ENCODE measurements at places on chromosomes 7 and 10.

GRCh38 chr7:151315038-151315655 lies 26.5 kb upstream of the NUB1 start:
- DNase-seq = peak; percentile 52

DNA sequence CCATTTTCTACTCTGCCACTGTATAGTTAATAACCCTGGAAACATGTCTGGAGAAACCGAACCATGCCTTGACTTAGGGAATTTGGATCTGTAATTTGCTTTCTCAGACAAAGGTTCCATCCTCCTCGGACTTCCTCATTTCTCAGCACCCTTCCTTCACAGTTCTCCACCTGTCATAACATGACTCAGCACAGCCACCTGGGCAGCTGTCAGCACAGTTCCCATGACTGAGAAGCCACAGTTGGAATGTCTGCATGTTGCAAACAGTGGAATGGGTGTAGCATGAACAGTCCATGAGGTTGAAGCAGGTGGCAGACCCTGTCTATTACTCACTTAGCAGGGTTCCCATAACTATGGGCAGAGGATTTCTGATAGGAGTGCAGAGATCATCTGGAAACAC lies 634 bp upstream of the OR9A4 start:
- DNase-seq = no peak

DNA sequence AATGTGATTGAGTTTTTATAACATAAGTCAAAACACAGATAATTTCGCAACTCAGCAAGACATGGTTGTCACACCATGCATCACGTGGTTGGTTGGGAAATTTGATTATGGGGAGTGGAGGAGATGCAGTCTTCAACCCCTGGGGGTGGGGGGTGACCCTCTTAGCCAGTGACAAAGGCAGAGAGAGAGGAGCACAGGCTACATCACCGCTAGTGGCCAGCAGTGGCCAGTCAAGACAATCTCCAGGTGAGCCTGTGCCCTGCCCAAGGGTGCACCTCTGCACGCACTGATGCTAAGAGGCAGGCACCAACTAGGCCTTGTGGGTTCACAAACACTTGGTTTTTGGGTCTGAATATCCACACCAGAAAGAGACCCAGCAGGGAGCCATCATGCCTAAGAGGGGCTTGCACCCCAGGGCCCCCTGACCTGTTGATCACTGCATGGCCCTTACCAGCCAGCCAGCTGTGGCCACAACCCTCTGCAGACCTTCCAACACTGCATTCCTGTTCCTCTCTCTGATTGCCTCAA lies 244.4 kb downstream of the FANK1 start:
- DNase-seq = no peak

GRCh38 chr10:21497177-21497807 lies 28.2 kb downstream of the SKIDA1 start:
- DNase-seq = no peak

DNA sequence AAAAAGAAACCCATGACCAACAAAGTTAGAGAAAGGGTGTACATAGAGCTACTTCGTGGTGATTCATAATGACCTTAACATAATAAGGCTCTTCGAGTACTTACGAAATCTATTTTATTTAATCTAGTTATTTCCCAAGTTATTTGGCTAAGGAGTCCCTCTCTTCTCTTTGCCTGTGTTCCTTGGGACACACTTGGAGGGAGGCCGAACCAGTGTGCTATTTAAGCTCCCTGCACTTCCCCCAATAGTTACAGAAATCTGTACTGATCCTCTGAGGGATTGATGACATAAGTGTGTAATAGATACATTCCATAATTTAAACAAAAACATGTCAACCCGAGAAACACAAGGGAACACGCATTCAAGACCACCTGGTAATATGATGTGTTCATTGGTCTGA lies 351.1 kb downstream of the GATA3 start:
- no peak for DNase-seq

DNA sequence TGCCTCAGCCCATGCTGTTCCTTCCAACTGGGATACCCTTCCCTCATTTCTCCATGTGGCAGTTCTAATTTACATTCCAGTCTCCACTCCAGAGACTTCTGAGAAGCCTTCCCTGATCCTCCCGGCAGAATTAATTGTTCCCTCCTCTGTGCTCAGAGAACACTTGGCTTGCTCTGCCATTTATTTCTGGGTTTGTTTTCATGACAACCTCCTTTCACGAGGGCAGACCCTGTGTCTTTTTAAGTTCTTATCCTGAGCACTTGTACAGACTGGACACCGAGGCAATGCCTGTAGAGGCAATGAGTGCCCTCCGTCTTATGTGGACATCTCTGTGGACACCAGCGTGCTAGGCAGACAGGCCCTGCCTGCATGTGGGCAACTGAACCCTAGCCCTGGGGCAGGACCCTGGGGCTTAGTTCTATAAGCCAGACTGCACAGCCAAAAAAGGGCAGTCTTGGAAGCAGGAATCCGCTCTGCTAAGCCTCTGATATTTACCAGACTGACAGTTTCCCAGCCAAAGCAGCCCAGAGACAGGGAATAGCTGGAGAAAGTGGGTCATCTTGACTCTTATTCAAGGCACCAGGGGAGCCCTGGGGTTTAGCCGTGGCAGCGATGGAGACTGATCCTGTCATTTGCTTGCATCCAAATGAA lies 474.0 kb downstream of the RPS24 start:
- DNase-seq = no peak

DNA sequence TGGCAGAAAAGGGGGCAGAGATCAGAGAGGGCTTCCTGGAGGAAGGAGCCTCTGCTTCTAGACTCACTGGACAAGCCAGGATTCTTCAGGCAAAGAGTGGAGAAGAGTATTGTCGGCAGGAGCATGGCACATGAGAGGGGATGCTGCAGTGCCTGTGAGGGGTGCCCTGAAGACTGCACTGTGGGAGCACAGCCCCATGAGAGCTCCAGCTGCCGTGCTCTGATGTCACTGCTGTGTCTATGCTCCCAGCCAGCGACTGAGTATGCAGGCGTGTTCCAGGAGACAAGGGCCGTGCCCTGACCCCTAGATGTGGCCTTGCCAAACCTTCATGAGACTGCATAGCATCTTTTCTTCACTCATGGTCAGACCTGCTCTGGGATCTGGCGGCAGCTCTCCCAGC lies 339.1 kb downstream of the RPS24 start:
- DNase-seq = no peak

DNA sequence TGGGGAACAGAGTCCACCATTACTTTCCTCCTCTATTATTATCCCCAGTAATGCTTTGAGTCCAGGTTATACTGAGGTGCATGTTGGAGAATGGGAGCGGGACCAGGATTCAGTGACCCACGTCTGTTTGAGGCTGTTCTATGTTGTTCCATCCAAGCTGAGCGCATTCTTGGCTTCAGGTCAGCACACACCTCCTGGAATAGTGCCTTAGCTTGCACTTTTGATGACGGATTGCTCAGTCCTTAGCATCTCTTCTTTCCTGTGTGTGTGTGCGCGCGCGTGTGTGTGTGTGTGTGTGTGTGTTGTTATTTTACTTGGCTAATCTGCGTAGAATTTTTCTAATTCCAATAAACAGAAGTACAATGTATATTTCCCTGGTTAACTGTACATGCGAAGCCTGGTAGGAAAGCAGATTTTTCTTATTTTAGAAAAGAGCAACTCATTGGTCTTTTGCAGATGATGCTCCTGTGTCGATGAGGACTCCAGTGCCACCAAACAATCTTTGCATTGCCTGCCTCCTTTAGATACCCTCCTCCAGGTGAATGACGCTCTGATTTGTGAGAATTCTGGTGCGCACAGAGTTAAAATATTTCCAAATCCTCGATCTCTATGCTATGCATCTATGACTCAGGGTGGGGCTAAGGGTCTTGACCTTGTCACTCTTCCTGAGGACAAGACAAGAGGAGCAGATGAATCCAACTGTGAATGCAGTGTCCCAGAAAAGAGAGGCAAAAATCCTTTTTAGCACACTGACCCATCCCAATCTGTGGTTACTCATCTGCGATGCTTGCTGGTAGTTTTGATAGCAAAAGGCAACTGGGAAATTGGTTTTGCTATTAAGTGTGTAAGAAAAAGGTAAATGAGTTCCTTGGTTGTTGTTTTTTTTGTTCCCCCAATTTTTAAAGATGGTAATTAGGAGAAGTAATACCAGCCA lies 13.3 kb upstream of the CELF2 start:
- DNase-seq = no peak

- no peak for DNase-seq
Measured at GRCh38 chr10:11504566-11505285, 106.7 kb downstream of the USP6NL start.

DNA sequence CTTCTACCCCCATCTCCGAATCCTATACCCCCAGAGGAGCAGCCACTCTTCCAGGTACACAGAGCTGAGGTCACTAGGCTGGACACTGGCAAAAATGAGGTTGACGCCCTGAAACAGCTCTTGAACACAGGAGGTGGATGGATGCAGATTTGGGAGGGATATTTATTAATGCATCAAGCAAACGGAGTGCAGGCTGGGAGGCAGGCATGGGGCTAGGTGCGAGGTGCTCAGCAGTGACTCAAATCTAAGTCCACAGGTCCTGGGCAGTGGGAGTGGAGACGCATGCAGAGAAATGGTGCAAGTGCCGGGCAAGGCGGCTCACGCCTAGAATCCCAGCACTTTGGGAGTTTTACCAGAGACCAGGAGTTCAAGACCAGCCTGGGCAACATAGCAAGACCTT lies 11.0 kb downstream of the GUSB start:
- no peak for DNase-seq

GRCh38 chr7:997404-998395 lies 14.7 kb downstream of the CYP2W1 start:
- no peak for DNase-seq

- DNase-seq = no peak
Measured at GRCh38 chr10:34113504-34114225, 701.4 kb downstream of the PARD3 start.

- no peak for DNase-seq
Measured at GRCh38 chr7:6232534-6232933, 39.9 kb downstream of the CYTH3 start.

- DNase-seq = no peak
Measured at GRCh38 chr7:158270106-158270775, 317.4 kb downstream of the PTPRN2 start.

DNA sequence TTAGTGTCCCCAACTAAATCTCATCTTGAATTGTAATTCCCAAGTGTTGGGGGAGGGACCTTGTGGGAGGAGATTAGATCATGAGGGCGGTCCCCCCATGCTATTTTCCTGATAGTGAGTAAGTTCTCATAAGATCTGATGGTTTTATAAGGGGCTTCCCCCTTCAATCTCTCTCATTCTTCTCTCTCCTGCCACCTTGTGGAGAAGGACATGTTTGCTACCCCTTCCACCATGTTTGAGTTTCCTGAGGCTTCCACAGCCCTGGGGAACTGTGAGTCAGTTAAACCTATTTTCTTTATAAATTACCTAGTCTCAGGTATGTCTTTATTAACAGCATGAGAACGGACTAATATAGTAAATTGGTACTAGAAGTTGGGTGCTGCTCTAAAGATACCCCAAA lies 365.6 kb downstream of the ANKRD7 start:
- no peak for DNase-seq

DNA sequence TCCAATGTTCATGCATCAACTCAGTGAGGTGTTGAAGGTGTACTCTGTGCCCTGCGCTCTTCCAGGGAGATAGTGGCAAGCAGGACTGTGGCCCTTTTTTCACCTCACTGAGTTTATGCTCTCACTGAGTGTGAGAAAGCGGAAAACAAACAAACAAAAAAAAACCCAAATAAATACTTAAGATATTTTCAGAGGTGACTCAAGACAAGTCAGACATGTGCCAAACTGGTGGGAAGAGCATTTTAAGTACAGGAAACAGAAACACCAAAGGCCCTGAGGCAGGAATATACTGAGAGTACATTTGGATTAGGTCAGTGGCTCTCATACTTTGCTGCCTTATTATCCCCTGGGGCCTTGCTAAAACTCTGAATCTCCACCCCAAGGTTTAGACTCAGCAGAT lies 111.9 kb upstream of the IGFBP3 start:
- no peak for DNase-seq

GRCh38 chr7:126370038-126370668 lies 882.6 kb downstream of the GRM8 start:
- DNase-seq = no peak

DNA sequence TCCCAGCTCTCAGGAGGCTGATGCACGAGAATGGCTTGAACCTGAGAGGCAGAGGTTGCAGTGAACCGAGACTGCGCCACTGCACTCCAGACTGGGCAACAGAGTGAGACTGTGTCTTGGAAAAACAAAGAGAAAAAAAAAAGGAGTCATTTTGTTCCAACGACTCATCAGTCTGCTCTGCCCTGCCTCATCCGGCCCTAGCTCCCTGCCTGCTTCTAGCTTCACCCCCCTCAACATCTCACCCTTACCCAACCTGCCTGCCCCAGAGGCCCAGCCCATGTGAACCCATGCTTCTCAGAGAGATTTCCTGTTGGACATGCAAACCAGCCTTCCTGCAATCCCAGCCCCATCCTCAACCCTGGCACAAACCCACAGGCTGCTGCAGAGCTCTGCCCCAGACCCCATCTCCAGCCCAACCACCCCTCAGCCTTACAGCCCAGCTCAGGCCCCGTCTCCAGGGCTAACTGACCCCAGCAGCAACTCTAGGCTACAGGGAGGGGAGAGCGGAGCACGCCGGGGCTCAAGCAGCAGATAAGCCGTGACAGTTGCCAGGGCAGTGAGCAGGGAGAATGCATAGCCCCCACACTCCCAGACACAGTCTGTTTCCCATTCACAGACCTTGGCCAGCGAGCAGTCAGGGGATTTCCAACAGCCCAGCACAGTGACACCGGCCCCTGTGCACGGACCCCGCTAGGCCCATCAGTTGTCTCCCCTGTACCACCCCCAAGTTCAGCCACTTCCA lies 86.0 kb upstream of the KCTD7 start:
- DNase-seq = no peak

- no peak for DNase-seq
Measured at GRCh38 chr7:30237271-30237695, 47.1 kb upstream of the ZNRF2 start.

- DNase-seq = no peak
Measured at GRCh38 chr10:87656431-87657072, 3.1 kb upstream of the PAPSS2 start.

- no peak for DNase-seq
Measured at GRCh38 chr7:50792342-50793119, 9.8 kb upstream of the GRB10 start.

DNA sequence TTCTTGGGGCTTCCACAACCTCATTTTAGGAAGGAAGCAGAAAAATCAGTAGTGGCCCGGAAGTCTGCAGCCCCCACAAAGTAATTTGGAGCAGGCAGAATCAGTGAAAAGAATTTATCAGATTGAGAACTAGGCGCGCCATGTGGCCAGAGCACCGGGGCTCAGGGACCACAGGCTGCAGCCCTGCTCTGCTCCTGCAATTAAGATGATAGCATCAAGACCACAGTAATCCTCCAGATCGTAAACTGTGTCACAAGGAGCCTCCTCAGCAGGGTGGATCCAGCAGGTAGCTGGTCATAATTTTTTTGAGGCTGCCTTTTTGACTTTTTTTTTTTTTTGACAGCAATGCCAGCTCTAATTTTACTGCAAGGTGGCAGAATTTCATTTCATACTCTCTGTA lies 209.0 kb upstream of the ZMIZ1 start:
- no peak for DNase-seq

DNA sequence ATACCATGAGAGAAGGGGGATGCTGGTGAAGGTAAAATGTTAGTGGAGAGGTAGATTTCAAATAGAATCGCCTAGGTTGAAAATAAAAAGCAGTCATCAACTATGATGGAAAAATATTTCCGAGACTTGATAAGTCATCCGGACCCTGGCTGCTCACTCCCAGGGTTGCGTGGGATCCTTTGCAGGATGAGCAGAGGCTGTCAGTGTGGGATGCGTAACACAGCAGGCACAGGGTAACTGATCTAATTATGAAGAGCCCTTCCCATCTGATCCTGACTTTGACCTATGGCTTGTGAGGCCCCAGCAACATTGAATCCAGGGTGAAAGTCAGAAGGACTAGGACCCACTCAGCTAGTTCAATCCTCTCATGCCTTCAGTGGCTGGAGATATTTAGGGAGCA lies 236.9 kb downstream of the DPP6 start:
- no peak for DNase-seq
